ENCODE measurements at places on chromosomes 4 and X.

DNA sequence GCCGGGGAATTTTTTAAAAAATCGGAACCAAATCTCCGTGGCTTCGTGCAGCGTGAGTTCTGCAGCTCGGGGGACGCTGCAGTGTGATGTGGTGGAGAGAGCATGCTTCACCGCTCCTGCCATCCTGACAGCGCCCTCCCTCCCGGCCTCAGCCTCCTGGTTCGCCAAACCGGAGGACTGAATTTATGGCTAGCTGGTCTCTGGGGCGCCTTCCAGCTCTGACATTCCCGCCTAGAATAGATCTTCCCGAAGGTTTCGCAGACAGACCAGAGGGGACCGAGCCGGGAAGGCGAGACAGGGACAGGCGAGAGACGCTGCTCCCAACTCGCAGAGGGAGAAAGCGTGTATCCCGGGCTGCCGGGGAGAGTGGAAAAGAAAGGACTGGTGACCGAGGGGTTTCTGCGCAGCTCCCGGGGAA, 25.9 kb downstream of the HOPX start:
- no peak for DNase-seq

DNA sequence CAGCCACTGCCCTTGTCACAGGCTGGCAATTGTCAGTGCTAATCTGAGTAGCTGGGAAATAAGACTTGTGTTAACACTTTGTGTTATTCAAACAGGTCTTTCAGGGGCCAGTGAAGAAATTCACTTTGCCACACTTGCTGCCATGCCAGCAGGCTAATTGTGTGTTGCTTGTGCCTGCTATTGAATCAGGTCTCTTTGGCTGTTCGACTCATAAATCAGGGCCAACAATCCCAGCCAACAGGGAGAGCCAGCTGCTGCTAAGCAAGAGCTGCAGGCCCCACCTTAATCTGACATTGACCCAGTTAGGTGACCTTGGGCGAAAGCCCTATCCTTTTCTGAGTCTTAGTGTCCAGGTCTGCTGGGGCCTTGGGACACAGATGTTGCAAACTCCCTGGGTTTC, 28.1 kb upstream of the MAMLD1 start:
- no peak for DNase-seq

DNA sequence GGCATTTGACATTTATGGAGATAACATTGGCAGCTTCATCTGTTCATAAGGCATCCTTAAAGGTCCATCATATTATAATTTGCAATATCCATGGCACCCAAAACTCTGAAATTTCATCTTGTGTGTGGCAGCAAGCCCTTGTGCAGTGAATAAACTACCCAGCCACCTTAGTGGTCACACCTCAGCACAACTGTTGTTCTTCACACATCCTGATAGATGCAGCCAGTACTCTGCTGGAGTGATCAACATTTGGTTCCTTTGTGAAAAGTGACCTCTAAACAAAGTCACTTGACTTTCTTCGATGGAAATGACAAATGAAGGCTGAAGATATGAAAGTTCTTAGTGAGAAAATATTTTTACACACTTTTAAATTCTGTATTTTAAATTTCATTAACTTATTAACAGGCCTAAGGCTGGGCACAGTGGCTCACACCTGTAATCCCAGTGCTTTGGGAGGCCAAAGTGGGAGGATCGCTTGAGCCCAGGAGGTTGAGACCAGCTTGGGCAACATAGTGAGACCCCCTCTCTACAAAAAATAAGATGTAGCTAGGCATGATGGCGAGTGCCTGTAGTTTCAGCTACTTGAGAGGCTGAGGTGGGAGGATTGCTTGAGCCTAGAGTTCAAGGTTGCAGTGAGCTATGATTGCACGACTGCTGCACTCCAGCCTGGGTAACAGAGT, 161.4 kb downstream of the SPRY1 start:
- no peak for DNase-seq

GRCh38 chrX:1172496-1172895, 40.0 kb downstream of the CRLF2 start:
- DNase-seq = no peak

GRCh38 chr4:118947095-118947494, 58.4 kb downstream of the SYNPO2 start:
- no peak for DNase-seq

DNA sequence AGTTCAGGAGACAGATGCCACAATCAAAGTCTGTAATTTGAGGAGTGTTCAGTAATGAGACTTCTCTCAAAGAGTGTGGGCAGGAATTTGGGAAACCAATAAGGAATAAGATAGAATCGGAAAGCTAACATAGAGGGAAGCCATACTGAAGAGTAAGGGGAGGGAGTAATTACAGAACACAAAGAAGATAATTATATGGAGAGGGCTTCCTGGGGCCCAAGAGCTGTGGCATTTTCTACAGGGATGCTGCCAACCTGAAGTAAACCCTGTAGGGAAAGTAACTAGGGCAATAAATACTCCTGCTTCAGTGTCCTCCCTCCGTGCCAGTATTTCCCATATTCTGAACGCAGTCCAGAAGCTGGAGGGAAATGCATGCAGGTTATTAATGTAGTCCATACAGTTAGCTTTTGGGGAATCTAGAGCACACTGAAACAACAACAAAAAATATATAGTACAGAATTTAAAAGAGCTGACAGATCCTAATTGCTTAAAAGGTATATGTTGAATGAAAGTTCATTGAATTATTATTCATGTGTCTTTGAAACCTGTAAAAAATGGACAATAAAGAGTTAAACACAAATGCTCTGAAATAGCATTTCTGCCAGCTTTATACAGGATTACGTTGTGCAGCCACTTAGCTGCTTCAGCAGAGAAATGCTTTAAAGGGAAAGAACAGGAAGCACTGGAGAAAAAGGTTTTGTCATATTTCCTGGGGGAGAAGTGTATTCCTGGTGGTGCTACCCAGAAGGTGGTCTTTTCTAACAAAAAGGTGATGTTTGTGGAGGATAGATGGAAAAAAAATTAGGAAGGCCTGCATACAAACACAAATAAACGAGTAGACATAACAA, 48.0 kb downstream of the CXXC4 start:
- DNase-seq = no peak

DNA sequence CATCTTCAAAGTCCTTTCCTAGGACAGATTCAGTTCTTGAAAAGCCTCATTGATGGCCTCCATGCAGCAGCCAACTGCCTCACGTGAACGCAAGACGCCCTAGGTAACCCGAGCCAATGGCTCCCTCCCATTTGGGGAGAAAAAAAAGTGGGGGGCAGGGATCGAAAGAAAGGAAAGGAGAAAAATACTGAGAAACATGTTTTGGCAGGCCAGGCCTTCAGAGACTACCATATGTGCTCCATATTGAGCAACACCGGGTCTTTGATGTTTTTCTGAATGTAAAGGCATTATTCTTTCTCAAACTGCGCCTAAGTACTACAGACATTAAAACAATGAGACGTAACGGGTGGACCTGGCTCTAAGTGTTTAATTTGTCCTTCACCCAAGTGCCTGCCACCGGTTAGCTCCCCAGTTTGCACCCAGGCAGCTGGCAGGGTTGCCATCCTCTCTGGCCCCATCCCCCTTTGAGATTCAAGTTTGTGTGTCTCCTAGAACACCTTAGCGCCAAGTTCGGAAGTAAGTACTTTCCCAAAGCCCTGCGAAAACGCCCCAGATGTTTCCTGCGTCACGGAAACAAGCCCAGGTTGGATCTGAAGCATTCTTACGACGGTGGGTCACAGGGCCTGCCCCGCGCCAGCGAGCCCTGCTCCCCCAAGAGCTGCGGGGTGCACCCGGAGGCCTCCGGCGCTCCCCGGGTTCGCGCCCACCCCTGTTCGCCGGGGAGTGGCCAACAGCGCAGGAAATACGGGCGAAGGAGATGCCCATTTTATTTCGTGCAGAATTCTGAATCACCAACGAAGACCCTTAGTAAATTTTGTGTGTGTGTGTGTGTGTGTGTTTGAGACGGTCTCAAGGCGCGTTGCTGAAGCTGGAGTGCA, 30.1 kb downstream of the HAND2 start:
- no peak for DNase-seq
